ENCODE measurements at places on chromosomes 3 and 15. TPM values are rescaled to one million over a fixed set of nuclear protein-coding genes. Genes with fewer than 3 reads are reported as not detected.

GRCh38 chr3:156543043-156543555, 11.8 kb downstream of the SSR3 start:
- peak overlapping the region; percentile 59 for H3K27ac ChIP-seq
- H3K36me3 ChIP-seq: no peaks in the 10 kb centered on the region
- no peaks in the 10 kb centered on the region for H3K27me3 ChIP-seq

GRCh38 chr3:160395297-160395696, 3.7 kb downstream of the IFT80 start:
- H3K27me3 ChIP-seq: no peaks in the 10 kb centered on the region
- H3K4me1 ChIP-seq: peaks cover 4% of the 10 kb centered on the region
- H3K36me3 ChIP-seq: no peaks in the 10 kb centered on the region

GRCh38 chr3:180420016-180420415, 181.9 kb upstream of the TTC14 start:
- no peaks in the 10 kb centered on the region for H3K36me3 ChIP-seq
- H3K27ac ChIP-seq: no peak overlapping the region
- no peaks in the 10 kb centered on the region for H3K27me3 ChIP-seq
- no peak overlapping the region for H3K4me3 ChIP-seq
- DNase-seq: no peak
- no peaks in the 10 kb centered on the region for H3K4me1 ChIP-seq

- H3K27ac ChIP-seq: peak overlapping the region; percentile 75
- H3K4me3 ChIP-seq: no peak overlapping the region
- H3K36me3 ChIP-seq: no peaks in the 10 kb centered on the region
- DNase-seq: peak; percentile 70
These were observed 86.9 kb downstream of the KLF15 start for GRCh38 chr3:126270145-126270811.

GRCh38 chr3:53342353-53342752, 5.0 kb downstream of the DCP1A start:
- no peak overlapping the region for H3K4me3 ChIP-seq
- H3K36me3 ChIP-seq: no peaks in the 10 kb centered on the region
- no peaks in the 10 kb centered on the region for H3K27me3 ChIP-seq
- no peak overlapping the region for H3K27ac ChIP-seq
- peaks cover 6% of the 10 kb centered on the region for H3K4me1 ChIP-seq

GRCh38 chr3:107441617-107442016, 64.4 kb downstream of the CCDC54 start:
- H3K27me3 ChIP-seq: no peaks in the 10 kb centered on the region
- no peaks in the 10 kb centered on the region for H3K4me1 ChIP-seq
- no peak overlapping the region for H3K4me3 ChIP-seq
- H3K27ac ChIP-seq: no peak overlapping the region

- no peak overlapping the region for H3K4me3 ChIP-seq
- H3K27me3 ChIP-seq: no peaks in the 10 kb centered on the region
- H3K36me3 ChIP-seq: no peaks in the 10 kb centered on the region
- H3K4me1 ChIP-seq: no peaks in the 10 kb centered on the region
These were observed 351.6 kb downstream of the TIGIT start for GRCh38 chr3:114645392-114645791.

GRCh38 chr15:60218256-60218655, 179.5 kb downstream of the ANXA2 start:
- H3K36me3 ChIP-seq: no peaks in the 10 kb centered on the region
- H3K4me3 ChIP-seq: no peak overlapping the region
- H3K27me3 ChIP-seq: no peaks in the 10 kb centered on the region
- H3K4me1 ChIP-seq: no peaks in the 10 kb centered on the region
- no peak overlapping the region for H3K27ac ChIP-seq

DNA sequence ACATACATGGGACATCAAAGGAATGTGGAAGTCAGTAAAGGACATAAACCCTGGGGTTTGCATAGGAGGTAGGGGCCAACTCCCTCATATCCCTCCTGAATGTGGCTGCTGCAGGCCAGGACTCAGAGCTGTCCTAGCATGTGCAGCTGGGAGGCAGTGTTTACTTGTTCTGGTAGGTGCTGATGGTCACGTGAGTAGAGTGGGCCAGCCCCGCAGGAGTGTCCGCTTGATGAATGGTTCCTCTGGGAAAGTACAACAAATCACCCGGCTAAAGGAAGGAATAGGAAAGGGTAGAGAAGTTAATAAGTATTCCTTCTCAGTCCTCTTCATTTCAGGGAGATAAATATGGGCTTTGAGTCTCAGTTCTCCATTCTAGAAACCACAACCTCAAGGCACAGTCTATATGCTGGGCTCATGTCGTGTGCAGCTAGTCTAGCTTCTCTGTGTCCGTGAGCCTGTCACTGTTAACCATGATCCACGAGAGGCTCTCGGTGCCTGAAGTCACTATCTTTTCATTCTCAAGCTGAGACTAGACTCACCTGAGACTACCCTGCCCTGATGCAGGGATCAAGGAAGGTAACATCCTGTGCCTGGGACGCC, 17.9 kb downstream of the RIOX2 start:
- no peak overlapping the region for H3K4me3 ChIP-seq
- H3K27ac ChIP-seq: no peak overlapping the region
- no peak for DNase-seq
- no peaks in the 10 kb centered on the region for H3K36me3 ChIP-seq
- H3K4me1 ChIP-seq: no peaks in the 10 kb centered on the region
- H3K27me3 ChIP-seq: no peaks in the 10 kb centered on the region

DNA sequence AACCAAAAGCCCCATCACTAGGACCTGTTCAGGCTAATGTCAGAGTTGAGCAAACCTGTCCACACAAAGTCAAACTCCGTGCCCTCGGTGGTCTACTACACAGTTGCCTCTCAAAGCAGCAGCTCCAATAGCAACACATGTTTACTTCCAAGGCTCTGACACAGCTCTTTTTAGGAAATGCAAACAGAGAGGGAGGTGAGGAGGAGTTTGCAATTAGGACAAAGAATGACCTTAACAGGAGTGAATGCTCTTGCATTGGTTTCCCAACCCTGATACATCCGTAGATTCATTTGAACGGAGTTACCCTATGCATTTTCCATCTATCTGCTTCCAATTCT, 64.8 kb upstream of the GOLGA8B start:
- no peak for DNase-seq
- no peaks in the 10 kb centered on the region for H3K4me1 ChIP-seq
- no peaks in the 10 kb centered on the region for H3K36me3 ChIP-seq
- H3K27ac ChIP-seq: no peak overlapping the region
- H3K4me3 ChIP-seq: no peak overlapping the region
- H3K27me3 ChIP-seq: no peaks in the 10 kb centered on the region

DNA sequence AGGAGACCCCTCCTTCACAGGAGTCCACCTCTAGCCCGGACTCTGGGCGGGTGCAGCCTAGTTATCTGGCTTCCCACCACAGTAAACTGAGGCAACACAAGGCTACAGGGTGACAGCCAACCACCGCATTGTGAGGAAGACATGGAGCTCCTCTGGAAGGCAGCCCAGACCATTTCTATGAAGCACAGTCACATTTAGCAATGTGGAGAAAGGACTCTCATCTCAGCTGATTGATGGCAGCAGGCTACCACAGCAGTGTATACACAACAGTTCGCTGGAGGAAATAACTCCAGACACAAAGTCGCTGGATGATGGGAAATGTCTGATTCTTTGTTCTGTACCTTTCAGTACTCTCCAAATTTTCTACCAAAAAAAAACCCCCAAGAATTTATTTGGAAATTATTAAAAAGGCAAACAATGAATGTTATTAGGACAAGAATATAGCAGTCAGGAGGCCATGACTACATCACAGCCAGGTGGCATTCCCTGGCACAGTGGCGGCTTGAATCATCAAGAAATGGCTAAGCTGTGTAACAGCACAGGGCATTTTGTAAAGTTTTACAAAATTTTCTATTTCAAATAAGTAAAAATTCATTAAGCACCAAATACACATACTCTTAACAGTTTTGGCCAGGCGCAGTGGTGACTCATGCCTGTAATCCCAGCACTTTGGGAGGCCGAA, 40.1 kb downstream of the FAN1 start:
- H3K27me3 ChIP-seq: no peaks in the 10 kb centered on the region
- H3K4me1 ChIP-seq: no peaks in the 10 kb centered on the region
- no peak for DNase-seq
- no peaks in the 10 kb centered on the region for H3K36me3 ChIP-seq

DNA sequence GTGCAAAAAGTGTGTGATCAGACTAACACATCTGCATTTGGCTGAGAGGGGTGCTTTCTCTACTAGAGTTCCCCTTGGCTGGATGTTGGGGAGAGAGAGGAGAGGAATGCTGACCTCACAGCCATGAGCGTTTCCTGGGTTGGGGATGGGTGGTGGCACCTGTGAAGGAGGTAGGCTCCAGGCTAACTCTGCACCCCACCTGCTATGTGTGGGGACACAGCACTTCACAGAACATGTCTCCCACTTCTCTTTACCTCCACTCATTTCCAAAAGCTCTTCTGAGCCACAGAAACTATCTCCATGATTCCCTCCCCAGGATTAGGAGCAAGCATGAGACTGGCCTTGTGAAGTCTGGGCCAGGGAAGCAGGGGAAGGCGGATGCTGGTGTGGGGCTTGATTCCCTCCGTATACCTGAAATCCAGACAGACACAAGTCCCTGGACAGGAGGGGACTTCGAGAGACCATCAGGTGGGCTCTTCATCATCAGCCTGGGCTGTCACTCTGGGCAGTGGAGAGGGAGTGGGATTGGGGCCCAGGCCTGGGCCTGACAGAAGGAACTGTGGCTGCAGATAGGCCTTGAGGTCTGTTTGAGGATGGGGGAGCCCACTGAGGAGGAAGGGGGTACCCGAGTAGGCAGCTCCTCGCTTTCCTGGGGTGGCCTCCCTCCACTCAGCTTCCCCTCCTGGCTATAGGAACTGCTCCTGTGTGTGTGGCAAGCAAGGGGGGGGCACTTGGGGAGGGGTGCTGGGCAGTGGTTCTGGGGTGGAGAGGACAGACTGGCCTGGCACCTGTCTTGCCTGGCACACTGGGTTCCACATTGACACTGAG, 40.7 kb downstream of the FEM1B start:
- no peaks in the 10 kb centered on the region for H3K36me3 ChIP-seq
- H3K27me3 ChIP-seq: no peaks in the 10 kb centered on the region
- peak overlapping the region; percentile 37 for H3K27ac ChIP-seq
- DNase-seq: no peak
- no peak overlapping the region for H3K4me3 ChIP-seq

DNA sequence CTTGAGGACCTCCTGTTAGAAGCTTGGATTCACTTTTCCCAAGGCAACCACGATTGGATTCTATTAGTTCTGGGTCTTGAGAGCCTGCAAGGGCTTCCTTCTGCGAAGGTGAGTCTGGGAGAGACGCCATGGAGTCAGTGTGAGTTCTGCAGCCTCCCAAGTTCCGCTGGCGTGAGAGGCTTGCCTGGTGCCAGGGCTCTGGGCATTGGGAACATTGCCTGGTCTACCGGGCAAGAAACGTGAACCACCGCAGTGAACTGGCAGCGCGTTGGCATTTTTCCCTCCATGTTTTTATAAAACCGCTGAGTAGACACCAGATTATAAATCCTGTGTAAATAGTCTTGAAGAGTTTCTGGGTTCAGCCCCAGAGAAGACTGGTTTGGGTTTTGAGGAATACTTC, 160.9 kb downstream of the IGF1R start:
- no peaks in the 10 kb centered on the region for H3K36me3 ChIP-seq
- no peak overlapping the region for H3K4me3 ChIP-seq
- no peak for DNase-seq
- no peak overlapping the region for H3K27ac ChIP-seq
- no peaks in the 10 kb centered on the region for H3K27me3 ChIP-seq
- no peaks in the 10 kb centered on the region for H3K4me1 ChIP-seq

DNA sequence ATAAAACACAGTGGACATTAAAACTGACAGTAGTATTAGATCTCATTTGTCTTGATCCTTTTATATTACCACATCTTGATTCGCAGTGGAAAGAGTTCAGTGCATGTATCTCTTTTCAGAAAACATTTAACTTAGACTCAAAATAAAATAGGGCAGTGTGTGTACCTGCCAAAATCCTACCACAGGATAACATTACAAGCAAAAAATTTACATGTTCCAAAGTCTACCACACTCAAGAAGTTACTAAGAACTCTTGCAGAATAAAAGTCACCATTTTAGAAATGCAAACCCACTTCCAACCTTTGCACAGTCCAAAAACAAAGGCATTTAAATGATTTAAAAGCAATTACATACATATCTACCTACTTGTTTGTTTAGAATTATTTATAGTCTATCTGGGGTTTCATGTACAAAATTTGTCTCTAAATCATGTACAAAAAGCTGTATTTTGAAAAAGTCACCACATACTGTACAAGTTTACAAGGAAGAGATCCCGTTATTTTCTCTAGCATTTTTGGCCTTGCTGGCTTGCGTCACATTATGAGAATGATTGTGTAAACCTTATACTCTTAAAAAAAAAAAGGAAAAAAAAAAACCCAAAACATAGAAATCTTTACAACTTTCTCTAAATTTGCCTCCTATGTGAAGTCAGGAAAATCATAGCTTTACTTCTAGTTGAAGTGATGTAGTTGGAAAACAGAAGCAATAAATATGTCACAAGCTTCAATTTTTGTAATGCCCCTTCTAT, 153.8 kb downstream of the ADAM10 start:
- no peak for DNase-seq
- no peaks in the 10 kb centered on the region for H3K36me3 ChIP-seq
- no peaks in the 10 kb centered on the region for H3K4me1 ChIP-seq
- H3K4me3 ChIP-seq: no peak overlapping the region
- no peak overlapping the region for H3K27ac ChIP-seq

DNA sequence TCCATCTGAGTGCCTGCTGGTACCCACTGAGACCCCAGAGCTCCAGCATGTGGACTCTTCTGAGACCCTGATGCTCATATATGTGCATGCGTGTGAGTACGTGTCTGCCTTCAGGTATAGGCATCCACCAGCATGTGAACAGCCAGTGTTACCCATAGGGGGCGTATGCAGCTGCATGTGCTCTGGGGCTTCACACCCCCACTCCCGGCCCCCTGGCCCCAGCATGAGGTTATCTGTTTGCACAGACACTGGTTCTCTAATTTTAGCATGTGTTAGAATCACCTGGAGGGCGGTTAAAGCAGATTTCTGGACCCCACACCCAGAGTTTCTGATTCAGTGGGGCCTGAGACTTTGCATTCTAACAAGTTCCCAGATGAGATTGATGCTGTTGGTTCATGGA, 824 bp upstream of the CILP start:
- H3K4me3 ChIP-seq: no peak overlapping the region
- no peaks in the 10 kb centered on the region for H3K27me3 ChIP-seq
- H3K4me1 ChIP-seq: peaks cover 4% of the 10 kb centered on the region
- no peaks in the 10 kb centered on the region for H3K36me3 ChIP-seq
- no peak for DNase-seq
- peak overlapping the region; percentile 54 for H3K27ac ChIP-seq

GRCh38 chr15:62164396-62165103, 535 bp downstream of the C2CD4B start:
- H3K4me3 ChIP-seq: peak overlapping the region; percentile 30
- peak overlapping the region; percentile 18 for H3K27ac ChIP-seq
- peaks cover 6% of the 10 kb centered on the region for H3K27me3 ChIP-seq
- no peaks in the 10 kb centered on the region for H3K4me1 ChIP-seq

The KNL1 gene
- 33.5 TPM for total RNA-seq

The PRKCI gene
- total RNA-seq: 84.9 TPM

The REC114 gene
- not detected for total RNA-seq

The AQP9 gene
- total RNA-seq: 1.5 TPM

The XIRP1 gene
- total RNA-seq: 0.06 TPM

The PLA2G4E gene
- total RNA-seq: not detected

The MYO5C gene
- total RNA-seq: 28.9 TPM

The SLC9A9 gene
- total RNA-seq: 38.4 TPM
